Fibroblast of skin of left biceps (primary cell): ENCODE measurements at places on chromosomes 2 and 18.

GRCh38 chr2:30866974-30867373 is 59.7 kb upstream of the CAPN13 start:
- DNase-seq = no peak

GRCh38 chr18:41579185-41579584 is 375.8 kb upstream of the PIK3C3 start:
- DNase-seq = no peak

DNA sequence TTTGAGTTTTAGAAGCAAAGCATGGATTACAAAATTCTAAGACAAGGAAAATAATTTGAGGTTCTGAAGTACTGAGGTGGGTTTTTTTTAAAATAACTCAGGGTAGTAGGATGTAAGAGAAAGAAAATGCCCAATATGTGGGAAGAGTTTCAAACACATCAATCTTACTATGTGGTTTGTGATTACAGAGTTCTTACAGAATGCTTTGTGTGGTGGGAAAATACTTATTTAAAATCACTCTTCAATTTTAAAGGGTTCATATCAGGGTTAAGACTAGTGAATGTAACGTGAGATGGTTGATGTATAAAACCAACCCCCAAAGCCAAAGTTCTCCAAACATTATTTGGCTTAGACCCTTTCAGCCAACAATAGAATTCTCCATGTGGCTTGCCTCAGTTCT is 173.5 kb downstream of the UBE2E3 start:
- no peak for DNase-seq

DNA sequence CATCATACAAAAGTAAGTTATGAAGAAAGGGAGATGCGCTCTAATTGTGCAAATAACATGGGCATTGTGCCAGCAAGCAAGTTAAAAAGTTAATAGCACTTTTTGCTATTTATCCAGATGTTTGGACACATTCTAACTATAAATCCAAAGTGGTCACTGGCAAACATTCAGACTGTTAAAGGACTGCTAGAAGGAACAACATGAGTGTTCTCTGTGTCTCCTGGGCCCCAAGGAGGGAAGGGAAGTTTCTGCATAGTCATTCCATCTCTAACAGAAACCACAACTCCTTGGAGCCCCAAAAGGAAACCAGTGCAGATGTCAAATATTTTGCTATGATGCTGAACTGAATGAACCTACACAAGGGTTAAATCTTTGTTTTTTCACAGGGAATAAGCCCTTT is 213.3 kb upstream of the HNRNPA3 start:
- DNase-seq = peak; percentile 80

GRCh38 chr18:65869527-65869926 is 118.7 kb downstream of the CDH7 start:
- no peak for DNase-seq

GRCh38 chr18:29174891-29175290 is 998.0 kb upstream of the CDH2 start:
- no peak for DNase-seq

- no peak for DNase-seq
These were observed 53.5 kb downstream of the DARS1 start for GRCh38 chr2:135931776-135932443.

- DNase-seq = peak; percentile 62
These were observed 8.9 kb downstream of the METTL5 start for GRCh38 chr2:169815849-169816248.

DNA sequence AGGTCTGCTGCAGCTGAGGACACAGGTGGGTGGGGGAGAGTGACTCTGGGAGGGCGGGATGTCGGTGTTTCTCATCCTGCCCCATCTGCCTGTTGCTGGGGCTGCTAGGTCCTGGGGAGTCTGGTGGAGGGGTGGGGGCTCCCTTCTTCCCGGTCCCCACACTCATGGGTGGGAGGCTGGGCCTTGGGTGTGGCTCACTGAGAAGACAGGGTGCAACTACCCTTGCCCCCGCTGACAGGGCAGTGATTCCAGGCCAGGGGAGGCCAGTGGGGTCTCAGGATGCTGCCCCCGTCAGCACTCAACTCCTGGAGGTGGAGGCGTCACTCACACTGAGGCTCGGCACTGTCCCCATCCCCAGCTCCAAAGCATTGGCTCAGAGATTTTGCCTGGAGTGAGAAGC is 7.7 kb upstream of the NFATC1 start:
- no peak for DNase-seq

GRCh38 chr2:216015722-216016464 is 2.5 kb upstream of the MREG start:
- DNase-seq = no peak

DNA sequence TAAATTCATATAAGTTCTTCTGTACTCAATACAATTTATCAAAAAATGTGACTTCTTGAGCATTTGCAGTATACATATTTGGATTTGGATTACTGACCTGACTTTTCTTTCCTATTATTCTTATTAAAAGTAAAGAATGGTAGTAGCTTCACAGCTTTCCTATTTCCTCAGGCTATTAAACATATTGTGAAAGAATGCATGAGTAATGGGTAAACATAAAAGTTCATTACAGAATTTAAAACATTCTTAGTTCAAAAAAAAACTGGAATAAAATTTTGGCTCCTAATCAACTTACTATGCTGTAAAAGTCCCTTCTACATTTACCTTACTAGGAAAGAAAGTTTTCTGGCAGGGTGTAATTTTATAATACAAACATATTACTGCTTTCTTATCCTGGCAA is 27.3 kb upstream of the C2orf66 start:
- DNase-seq = no peak

DNA sequence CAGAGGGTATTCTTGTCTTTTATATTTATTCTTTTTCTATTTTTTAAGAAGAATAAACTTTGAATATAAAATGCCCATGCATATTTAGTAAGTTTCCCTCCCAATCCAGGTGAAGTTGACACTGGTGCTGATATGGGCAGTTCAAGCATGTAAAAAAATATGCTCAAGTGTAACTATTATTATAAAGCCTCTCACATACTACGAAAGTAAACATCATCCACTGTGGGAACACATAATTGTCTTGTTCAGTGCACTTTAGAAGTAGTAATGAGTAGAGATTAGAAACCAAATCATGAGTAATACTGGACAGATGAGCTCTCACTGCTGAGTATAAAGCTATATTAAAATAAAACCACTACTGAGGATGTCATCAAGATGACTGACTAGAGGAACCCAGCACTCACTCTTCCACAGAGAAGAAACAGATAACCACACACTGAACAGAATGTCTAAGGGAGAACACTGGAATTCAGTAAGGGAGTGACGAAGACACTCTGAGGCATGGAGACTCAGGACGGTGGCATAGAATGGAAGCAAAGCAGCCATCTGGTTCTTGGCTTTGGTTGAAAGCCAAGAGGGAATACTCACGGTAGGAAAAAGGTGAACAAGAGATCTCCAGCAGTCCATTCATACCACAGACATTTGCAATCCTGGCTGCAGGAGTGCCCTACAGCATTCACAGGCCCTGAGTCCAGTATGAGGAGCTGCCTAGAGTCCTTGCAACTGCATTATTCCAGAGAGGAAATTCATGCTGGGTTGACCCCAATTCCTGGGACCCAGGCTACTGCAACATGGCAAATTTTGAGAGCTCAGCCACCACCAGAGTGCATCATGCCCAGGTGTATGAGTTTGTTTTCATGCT is 9.5 kb upstream of the FAM110C start:
- no peak for DNase-seq

- no peak for DNase-seq
These were observed 50.4 kb upstream of the AFF3 start for GRCh38 chr2:100192825-100193224.

DNA sequence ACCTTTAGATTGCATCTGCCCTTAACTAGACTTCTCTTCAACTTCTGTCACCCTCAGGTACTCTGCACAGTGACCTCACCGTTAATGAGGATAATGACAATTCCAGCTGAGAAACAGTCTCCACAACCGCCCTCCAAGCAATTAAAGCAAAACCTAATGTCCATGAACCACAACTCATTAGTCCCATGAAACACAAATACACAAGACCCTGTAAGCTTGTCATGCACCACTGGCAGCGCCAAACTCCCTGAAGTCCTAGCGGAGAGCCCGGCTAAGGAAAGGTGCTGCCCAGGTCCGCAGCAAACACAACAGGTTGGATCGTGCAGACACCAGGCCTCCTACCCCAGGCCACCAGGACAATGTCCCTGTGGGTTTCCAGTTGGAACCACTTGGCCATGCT is 7.4 kb downstream of the SMAD7 start:
- no peak for DNase-seq

DNA sequence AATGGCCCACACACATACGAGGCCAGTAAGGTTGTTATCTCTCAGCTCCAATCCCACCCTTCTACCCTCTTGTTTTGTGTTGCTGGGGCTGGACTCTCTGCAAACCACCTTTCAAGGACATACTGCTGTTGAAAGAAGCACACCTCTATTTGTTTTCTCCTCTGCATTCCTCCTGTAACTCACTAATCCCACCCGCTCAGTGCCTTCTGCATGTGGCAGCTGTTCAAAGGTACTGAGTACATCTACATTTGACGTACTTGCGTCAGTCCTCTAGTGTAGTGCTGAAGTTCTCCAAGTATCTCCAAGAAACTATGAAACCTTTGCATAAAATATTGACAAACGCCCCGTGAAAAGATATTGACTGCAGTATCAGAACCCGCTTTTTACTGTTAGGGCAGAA is 310.6 kb downstream of the AFF3 start:
- no peak for DNase-seq

DNA sequence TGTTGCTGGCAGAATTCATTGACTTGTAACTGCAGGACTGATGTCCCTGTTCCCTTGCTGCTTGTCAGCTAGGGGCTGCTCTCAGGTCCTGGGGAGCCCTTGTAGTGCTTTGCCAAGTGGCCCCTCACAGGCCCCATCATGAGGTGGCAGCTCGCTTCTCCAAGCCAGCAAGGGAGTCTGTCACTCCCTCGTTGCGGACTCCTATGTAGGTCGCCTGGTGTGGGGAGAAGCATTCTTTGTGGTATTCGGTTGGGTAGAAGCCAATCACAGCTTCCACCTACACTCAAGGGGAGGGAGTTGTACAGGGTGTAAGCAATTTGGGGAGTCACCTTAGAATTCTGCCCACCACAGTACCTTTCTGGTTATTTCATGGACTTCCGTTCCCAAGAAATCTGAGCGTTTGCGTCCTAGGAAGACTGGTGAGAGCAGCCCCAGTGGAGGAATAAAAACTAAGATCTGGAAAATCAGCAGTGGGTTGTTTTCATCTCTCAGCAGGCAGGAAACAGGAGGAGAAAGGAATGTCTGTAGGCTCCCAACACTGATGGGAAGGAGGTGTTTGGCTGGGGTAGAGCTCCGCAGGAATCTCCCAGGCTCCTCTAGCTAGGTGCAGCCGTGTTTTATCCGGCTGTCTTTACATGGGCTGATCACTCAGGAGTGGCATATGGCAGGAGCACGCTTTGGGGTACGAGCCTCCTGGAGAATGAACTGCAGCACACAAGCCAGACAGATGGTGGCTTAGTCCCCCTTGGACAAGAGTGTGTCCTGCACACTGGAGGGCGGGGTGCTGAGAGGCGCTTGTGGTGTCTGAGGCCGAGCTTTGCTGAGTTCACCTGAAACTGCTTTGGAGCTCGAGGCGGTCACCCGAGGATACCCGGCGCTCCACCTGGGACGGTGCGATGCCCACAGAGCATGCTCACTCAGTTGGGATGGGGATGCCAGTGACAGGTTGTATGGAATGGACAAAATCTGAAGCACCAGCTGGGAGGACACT is 58.3 kb downstream of the LDLRAD4 start:
- DNase-seq = no peak

DNA sequence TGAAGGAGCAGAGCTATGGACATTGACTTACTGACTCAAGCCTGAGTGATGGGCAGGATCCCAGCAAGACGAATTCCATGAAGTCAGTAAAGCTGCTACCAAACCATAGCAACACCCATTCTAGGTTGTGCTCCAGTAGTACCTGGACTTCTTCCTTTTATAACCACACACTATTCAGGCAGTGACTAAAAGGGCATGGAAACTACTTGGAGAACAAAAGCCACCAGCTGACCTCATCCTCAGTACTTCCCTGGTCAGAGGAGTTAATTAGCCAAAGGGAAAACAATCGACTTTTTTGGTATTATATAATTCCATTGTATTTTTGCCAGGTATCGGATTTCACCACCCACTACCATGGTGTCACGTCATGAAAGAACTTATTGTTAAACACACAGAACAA is 237.1 kb downstream of the TTC32 start:
- no peak for DNase-seq

GRCh38 chr2:218000136-218000535 is 2.7 kb downstream of the TNS1 start:
- no peak for DNase-seq

DNA sequence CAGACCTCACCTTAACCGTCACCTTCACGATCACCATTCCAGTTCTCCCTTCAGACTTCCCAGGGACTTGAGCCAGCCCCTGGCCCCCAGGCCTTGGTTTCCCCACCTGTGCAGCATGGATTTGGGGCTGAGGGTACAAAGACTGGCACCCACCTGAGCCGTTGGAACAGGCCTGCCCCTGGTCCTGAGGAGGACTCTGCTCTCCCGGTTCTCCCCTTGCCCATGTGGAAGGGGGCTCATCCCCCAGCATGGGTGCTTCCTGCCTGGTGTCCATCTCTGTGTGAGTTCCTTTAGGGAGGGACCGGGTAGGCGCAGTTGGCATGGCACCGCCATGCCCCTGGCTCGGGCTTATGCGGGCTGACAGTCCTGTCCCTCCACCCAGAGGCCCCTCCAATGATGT is 10.9 kb upstream of the GPR35 start:
- no peak for DNase-seq
